ENCODE measurements at places on chromosomes 13 and 19.

GRCh38 chr19:45424191-45425058 lies 708 bp upstream of the ERCC1 start:
- DNase-seq: no peak

DNA sequence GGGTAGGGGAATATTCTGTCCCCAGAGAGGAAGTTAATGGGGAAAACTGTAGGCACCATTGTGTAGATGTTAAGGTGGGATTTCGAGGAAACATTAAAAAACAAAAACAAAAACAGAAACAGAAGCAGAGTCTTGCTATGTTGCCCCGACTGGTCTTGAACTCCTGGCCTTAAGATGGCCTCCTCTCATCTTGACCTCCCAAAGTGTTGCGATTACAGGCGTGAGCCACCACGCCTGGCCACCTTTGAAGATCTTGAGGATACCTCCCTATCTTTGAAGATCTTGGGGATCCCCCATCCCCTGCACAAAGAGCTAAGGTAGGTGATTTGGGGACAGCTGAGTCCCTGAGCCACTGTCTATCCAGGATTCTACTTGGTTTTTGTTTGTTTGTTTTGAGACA lies 553 bp upstream of the ICAM3 start:
- no peak for DNase-seq

GRCh38 chr13:110726726-110727125 lies 13.2 kb downstream of the ING1 start:
- DNase-seq: peak; percentile 29

- no peak for DNase-seq
Observed at GRCh38 chr19:57037556-57037955, 82.2 kb upstream of the USP29 start.

DNA sequence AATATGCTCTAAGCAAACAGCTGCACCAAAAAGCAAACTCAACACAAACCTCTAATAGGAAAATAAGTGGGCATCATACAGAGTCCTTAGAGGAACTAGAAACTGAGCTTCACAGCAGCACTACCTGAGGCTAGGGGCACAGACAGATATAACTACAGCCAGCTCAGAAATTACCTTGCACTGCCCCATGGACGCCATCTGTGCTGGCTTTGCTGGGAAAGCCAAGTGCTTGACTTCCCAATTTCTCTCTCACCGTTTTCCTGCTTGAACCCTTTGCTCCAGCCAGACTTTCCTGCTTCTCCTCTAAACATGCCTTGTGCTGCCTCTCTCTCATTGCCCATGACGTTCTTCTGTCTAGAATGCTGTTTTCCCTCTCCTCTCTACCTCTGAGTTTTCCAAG lies 29.3 kb downstream of the MTUS2 start:
- no peak for DNase-seq

GRCh38 chr19:2287585-2288337 lies 5.8 kb upstream of the PEAK3 start:
- DNase-seq: no peak

DNA sequence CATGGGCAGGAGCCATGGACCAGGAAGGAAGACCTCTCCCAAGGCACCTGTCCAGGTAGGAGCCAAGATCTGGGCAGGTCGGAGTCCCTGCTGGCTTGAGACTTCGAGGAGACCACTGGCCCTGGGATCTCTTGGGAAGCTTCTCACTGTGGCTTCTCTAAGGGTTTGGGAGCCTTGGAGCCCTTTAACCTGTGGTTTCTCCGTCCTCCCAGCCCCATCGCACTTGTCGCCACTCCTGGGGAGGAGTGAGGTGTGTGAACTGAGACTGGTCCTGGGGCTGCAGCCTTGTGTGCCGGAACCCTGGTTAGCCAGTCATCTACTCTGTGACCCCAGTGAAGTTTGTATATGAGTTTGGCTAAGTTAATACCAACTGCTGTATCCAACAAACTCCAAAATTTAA lies 8.2 kb downstream of the ZNF805 start:
- DNase-seq: no peak

DNA sequence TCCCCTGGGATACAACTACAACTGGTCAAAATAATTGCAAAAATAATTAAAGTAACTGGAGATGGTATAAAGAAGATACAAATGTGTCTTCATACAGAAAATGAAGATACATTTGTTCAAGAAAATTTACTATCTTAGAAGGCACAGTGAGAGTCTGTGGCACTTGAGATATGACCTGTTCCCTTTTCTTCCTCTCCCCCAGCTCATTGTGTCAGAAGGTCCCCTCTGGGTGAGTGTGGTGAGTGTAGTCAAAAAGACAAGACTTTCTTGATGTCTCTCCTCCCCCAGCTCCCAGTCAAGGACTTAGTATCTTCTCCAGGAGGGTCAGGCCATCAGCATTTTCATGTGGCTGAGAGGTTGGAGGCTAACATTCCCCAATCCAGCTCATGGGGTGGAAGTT lies 51.7 kb downstream of the EDNRB start:
- no peak for DNase-seq
